ENCODE measurements at places on chromosomes 5 and 9. TPM values are rescaled to one million over a fixed set of nuclear protein-coding genes. Genes with fewer than 3 reads are reported as not detected.

Gene RMRP
- 3.3 TPM for polyA plus RNA-seq

Gene MUSK
- polyA plus RNA-seq, result 0.14 TPM

Gene CARTPT
- polyA plus RNA-seq, result 0.28 TPM

Gene RASGEF1C
- polyA plus RNA-seq, result 0.04 TPM

Gene CCL27
- polyA plus RNA-seq, result 0.58 TPM

Gene IL13
- polyA plus RNA-seq, result not detected

Gene CD274
- polyA plus RNA-seq, result 0.62 TPM

Gene HACD4
- polyA plus RNA-seq, result 1.1 TPM

Gene GRXCR2
- 0.02 TPM for polyA plus RNA-seq

Gene POC5
- polyA plus RNA-seq, result 3.5 TPM

Gene PKD2L2
- polyA plus RNA-seq, result 0.02 TPM

Gene PCDHB1
- not detected for polyA plus RNA-seq

Gene STPG3
- polyA plus RNA-seq, result not detected

Gene TSTD2
- polyA plus RNA-seq, result 7.1 TPM

Gene SV2C
- polyA plus RNA-seq, result 0.43 TPM

Gene BSPRY
- polyA plus RNA-seq, result 27.5 TPM

Gene ATP10B
- polyA plus RNA-seq, result 6.6 TPM

Gene ANKRD33B
- 1.3 TPM for polyA plus RNA-seq

Gene ZNF879
- polyA plus RNA-seq, result 1.4 TPM

Gene PITX1
- polyA plus RNA-seq, result 519 TPM
